ENCODE measurements at places on chromosomes 3 and 15.

DNA sequence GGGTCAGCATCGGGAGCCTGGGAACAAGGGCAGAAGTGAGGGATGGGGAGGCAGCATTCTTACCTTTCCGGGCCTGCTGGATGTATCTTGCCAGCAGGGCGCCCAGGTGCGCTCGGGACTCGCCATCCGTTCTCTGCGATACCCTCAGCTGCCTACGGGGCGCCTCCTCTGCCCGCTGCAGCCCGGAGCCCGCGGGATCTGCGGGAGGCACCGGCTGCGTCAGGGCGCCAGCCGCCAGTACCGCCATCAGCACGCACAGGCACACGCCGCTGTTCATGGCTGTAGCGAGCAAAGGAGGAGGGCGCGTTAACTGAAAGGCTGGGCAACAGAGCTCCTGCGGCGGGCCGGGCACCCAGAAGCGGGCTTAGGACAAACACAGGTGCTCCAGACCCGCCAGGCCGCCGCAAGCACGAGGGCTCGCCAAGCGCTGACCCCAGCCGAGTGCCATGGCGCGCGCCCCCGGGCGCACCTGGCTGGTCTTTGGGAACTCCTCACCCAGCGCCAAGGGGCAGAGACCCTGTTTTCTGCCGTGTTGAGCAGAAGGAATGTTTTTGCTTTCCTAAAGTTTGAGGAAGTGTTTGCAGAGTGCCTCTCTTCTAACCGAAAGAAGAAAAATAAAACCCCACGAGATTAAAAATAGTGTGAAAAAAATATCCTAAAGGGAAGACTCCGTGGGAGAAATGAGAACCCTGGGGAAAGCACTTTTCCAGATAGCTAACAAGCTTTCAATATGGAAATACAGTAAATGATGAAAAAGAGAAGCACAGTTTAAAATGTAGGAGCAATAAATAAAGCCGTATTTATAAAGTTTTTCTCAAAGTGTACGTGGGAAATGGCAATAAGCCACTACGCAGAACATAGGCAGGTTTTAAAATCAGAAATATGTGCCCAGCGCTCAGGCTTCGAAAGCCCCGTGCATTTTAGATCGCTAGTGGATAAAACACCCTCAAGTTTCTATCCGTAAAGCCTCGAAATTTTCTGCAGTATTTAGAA lies 2.3 kb downstream of the CCK start:
- DNase-seq, result no peak

DNA sequence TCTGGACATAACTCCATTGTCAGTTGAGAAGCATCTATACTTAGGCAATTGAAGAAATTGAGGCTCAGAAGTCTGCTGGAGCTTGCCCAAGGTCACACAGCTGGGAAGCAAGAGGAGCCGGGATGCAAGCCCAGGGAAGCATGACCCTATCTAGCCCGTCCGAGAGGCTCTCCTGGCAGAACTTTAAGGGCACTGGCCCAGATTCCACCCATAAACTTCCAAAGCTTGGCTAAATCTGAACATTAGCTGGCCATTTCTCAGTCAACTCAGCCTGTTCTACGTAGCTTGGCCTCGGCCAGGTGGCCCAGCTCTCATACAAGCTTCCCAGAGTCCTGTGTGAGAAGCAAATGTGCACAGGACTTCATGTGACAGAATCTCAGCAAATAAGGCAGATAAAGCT lies 75.8 kb downstream of the LRIG1 start:
- DNase-seq, result no peak

GRCh38 chr15:79170256-79170664 lies 79.7 kb upstream of the RASGRF1 start:
- DNase-seq, result peak; percentile 50

- no peak for DNase-seq
Measured at GRCh38 chr3:64642327-64643151, 45.3 kb downstream of the ADAMTS9 start.

DNA sequence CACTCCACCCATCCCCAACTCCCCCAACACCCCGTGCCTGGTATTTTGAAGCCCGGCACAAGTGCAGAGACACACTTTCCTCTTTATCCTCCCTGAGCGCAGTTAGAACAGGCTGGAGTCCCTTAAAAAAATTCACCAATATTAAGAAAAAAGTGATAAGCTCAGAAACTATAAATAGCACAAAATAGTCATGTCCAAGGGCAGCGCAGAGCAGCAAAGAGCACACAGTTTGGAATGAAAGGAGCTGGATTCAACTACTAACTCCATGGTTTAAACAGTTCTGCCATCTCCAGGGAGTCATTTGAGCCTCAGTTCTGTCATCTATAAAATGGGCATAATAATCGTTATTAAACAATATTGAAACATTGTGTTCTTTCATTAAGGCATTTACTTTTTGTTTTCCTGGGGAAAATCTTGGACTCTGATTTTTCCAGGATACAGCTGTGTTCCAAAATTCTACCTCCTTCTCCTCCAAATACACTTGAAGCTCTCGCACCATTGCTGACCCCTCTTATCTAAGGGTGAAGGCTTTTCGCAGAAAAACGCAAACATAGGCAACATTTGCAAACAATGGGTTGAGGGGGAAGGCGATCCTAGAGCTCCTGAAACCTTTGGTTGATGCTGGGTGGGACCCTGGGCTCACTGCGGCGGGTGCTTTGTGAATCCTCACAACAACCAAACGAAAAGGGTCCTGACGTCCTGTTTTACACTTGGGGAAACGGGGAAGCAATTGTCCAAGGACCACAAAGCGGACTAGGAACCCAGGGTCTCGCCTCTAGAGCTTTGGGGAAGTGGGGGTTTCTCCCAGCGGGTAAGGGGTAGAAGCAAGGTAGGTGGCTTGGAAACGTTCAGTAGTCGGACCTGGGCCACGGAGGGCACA lies 41.8 kb downstream of the EPHB3 start:
- DNase-seq, result no peak

GRCh38 chr3:23219117-23219516 lies 16.0 kb downstream of the UBE2E2 start:
- no peak for DNase-seq

DNA sequence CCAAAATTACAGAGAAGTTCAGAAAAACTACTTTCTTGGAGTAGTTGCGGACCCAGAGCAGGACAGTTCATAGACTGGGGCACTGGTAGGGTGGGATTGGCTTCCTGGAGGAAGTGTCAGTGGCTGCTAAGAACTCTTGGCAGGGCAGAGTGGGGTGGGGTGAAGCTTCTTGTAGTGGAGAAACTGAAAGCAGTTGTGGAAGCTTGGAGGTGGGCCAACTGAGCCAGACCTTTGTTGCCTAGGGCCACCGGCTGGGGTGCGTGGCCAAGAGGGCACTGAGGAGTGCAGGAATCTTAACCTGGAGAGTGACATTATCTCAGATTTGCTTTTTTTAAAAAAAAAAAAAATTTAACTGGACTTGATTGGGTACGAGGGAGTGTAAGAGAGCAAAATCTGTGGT lies 3.1 kb downstream of the KAT2B start:
- no peak for DNase-seq

GRCh38 chr3:33942483-33943150 lies 144.2 kb downstream of the PDCD6IP start:
- DNase-seq, result peak; percentile 21

DNA sequence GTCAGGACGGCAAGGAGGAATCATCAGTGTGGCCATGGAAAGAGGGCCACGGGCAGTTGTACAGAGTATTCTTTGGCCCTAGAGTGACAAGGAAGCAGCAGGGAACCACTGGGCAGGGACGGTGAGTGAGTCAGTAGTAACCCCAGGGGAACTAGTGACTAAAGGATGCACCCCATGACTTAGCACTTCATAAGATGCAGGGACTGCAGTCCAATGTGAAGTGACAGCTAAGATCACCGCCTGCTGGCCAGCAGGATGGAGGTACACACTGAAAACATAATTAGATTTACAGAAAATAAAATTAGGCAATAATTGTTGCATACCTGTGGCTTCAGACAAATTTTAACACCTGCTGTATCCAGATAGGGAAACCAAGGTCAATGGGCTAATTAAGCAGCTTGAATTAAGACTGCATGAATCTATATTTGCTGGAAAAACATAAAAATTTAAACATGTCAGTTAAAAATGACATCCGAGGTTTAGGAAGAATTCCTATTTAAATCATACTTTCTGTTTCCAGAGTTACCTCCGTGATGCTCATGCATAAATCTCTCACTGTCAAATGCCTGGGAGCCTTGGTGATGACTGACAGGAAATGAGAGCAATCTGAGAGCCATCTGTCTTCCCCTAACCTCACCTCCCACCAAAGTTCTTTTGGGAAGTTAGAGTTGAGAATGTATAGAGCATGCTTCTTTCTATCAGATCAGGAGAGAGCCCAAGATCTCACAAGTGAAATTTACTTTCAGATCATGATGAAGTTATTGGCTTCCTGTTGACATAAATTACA lies 56.5 kb downstream of the DCLK3 start:
- peak; percentile 86 for DNase-seq

DNA sequence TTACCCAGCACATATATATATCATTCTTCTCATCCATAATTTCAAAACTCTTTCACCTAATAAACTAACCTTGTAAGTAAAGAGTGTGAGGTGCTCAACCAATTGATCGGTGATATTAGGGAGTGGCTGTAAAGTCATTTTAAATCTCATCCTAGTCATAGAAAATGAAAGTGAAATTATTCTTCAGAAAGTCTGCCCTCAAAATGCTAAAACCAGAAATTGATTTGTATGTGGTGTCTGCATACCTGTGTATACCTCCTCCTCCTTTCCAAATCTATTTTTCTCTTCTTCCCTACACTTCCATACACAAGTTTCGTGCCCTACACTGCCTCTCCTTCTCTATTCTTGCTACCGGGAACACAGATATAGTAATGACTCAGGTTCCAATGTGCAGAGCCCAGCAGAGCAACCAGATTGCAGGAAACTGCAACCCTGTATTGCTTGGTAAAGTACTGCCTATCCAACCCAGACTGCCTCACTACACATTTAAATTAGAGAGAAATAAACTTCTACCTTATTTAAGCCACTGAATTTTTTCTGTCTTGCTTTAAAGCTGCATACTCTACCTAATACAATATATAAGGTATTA lies 7.4 kb upstream of the TBC1D5 start:
- no peak for DNase-seq

DNA sequence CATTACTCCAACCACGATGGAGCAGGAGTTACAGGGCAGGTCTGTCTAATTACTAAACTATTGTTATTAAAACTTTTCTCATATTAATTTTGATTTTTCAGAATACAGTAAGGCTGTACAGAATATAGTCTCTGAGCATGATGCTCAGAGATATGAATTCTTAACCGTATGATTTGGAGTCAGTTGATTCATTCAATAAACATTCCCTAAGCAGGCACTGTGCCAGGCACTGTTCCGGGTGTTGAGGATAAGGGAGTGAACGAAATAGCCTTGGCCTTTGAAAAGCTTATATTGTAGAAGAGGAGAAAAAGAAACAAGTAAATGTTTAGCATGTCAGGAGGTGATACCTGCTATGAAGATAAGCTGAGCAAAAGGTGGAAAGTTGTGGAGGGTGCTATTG lies 187.3 kb downstream of the KCNAB1 start:
- peak; percentile 88 for DNase-seq

GRCh38 chr3:149199474-149199873 lies 22.2 kb downstream of the CP start:
- DNase-seq, result peak; percentile 74

DNA sequence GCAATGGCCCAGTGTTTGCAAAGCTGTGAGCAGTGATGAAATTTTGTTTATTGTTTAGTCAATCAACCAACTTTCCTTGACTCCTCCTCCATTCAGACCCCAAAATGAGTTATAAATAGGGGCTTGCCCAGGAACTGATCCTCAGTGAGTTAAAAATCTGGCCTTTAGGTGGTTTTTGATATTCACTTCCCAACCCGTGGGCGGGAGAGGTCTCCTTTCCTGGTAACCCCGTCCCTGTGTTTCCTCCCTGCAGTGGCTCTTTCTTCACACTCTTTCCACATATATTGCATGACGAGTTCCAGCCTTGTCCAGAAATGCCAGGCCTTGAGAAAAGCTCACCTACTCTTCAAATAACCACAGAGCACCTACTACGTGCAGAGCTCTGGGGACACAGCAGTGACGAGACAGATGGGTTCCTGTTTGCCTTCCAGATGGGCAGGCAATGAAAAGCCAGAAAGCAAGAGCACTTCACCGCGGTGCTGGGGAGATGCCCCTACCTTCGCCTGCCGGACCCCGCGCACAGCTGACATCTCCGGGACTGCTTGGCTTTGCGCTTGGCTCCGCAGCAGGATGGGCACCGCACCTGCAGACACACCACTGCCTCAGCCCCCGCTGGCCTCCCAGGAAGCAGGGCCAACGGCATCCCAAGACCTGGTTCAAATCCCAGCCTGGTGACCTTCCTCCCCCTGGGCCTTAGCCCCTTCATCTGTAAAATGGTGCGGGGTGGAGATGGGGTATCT lies 17.2 kb downstream of the SSUH2 start:
- no peak for DNase-seq

- DNase-seq, result no peak
Measured at GRCh38 chr3:122519693-122520092, 5.0 kb upstream of the KPNA1 start.

GRCh38 chr3:128849911-128850455 lies 29.4 kb upstream of the ACAD9 start:
- DNase-seq, result peak; percentile 45

- no peak for DNase-seq
Measured at GRCh38 chr15:57884936-57885335, 178.4 kb downstream of the POLR2M start.

- DNase-seq, result no peak
Measured at GRCh38 chr3:169780742-169781141, 7.5 kb downstream of the MYNN start.

- DNase-seq, result peak; percentile 82
Measured at GRCh38 chr3:22244761-22245521, 493.9 kb upstream of the ZNF385D start.

DNA sequence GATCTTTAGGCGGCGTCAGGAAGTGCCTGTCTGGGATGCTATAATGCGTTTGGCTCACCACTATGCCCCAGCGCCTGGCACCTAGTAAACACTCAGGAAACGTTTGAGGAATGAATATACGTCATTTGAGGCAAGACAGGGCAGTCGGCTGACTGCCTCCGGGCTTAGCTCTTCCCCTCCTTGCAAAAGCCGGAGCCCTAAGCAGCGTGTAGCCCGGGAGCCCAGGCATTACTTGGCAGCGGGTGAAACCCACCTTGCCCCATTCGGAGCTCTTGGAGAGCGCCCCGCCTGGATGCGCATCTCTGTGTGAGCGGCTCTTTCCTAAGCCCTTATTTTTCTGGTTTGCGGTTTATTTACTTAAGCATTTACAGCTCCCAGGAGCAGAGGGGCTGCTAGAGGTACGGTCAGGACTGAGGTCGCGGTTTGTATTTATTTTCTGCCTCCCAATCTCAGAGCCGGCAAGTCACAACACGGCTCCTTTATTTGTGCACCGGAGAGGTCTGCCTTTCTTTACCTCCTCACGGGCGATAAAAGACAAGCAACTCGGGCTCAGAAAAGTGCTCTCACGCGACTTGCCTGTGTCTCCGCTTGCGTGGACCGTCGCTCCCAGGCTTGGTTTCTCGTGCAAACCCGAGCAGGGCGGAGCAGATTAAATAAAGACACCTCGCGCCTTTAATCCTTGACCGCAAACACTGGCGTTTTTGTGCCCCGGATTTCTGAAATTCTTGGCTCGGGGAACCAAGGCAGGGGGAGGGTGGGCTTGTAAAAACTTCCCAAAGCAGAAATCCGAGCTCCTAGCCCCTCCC lies 737 bp upstream of the ITPR1 start:
- DNase-seq, result peak; percentile 77

- no peak for DNase-seq
Measured at GRCh38 chr3:159832024-159832423, 156.6 kb upstream of the IL12A start.

GRCh38 chr15:68097029-68097428 lies 42.9 kb downstream of the PIAS1 start:
- DNase-seq, result no peak
